Activated CD4-positive, alpha-beta T cell treated with anti-CD3 and anti-CD28 coated beads, Interleukin-2, amount 10 ng/mL, durations not matched to agents 24 days and 14 days (primary cell): ENCODE measurements at places on chromosomes 7 and 10.

- peak; percentile 72 for DNase-seq
Observed at GRCh38 chr7:138170959-138171703, 94.9 kb downstream of the AKR1D1 start.

DNA sequence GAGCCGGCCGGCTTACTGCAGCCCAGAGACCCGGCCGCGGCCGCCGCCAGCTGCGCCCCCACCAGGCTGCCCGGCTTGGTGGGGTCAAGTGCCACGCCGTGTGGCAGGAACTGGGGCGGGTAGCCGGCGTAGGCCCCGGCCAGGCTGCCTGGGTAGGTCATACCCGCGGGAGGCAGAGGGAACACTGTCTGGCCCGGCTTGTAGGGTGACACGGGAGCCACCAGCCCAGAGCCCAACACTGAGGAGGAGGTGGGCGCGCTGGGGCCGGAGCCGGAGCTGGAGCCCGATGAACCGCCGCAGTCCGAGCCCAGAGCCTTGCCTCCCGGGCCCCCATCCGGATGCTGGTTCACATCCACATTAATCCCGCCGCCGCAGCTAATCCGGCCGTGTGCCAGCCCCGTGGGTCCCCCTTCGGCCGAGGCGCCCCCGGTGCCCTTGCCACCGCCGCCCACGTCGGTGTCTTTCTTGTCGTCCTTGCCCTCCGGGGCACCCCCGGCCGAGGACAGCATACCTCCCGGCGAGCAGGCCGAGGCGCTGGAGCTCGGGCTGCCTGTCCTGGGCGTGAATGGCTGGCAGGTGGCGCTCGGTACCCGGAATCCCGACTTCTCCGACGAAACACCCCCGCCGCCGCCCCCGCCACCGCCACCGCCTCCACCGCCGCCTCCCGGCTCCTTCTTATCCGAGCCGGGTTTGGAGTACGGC, 2.0 kb downstream of the ZNF503 start:
- DNase-seq = peak; percentile 82

GRCh38 chr10:63738410-63738809, 217.2 kb downstream of the REEP3 start:
- no peak for DNase-seq

GRCh38 chr10:130689743-130690626, 553.8 kb downstream of the GLRX3 start:
- no peak for DNase-seq

- no peak for DNase-seq
Observed at GRCh38 chr10:89653410-89653869, 8.4 kb upstream of the PANK1 start.

DNA sequence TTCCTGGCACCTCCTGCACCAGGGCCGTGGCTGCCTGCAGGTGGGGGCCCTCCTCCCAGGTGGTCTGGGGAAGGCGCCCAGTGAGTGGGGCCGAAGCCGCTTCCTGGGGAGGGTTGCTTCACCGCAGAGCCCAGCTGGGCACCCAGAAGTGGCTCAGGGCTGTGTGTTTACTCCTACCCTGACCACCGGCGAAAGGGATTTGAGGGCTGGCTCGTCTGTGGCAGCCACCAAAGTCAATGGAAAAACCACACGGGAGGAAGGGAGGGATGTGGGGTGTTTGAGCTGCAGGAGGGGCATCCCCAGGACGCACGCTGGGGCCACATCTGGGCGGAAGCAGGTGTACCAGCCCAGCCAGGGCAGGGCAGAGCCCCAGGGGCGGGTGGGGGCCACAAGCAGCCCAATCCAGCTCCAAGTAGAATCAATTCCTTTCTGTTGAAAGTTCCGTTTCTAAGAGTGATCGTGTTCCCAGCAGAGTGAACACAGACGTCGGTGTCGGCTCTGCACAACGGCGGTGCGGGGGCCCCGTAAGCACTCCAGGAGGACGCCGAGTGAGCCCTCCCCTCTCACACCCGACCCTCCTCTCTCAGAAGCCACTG, 69.9 kb downstream of the FOXL3 start:
- no peak for DNase-seq

DNA sequence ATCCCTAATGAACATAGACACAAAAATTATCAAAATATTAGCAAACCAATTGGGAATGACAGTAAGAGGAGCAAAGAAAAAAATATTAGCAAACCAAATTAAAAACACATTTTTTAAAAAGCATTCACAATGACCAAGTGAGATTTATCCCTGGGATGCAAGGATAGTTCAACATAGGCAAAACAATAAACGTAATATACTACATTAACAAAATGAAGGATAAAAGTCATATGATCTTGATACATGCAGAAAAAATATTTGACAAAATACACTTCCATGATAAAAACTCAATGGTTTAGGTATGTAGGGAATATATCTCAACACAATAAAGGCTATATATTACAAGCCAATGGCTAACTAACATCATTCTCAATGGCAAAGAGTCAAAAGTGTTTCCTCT, 83.3 kb downstream of the CRPPA start:
- DNase-seq = no peak

- DNase-seq = no peak
Observed at GRCh38 chr7:91242097-91242844, 22.0 kb upstream of the FZD1 start.

DNA sequence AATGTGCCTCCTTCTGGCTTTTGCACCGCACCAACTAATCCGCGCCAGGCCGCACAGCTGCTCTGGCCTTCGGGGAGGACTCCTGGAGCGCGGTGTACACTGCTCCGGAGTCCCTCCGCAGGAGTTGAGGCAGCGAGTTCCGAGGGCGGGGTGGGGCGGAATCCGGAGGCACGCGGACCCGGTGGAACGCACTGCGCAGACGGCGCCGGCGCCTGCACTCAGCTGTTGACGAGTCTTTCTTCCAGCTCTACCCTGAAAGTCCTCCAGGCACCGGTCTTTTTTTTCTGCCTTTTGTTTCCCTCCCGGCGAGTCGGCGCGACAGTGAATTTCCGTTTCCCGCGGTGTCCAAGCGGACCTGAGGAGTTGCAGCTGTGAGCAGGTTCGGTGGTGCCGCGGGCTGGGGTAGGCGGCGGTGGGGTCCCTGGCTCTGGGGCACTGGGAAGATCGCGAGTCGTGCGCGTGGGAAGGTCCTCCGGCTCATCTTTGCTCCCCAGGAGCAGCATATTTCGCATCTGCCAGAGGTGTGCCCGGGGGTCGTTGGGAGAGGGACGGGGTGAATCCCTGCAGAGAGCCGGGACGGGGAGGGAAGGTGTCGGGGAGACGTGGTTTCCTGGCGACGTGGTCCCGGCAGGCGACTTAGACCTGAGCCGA, 44.1 kb downstream of the SFTPD start:
- peak; percentile 84 for DNase-seq

DNA sequence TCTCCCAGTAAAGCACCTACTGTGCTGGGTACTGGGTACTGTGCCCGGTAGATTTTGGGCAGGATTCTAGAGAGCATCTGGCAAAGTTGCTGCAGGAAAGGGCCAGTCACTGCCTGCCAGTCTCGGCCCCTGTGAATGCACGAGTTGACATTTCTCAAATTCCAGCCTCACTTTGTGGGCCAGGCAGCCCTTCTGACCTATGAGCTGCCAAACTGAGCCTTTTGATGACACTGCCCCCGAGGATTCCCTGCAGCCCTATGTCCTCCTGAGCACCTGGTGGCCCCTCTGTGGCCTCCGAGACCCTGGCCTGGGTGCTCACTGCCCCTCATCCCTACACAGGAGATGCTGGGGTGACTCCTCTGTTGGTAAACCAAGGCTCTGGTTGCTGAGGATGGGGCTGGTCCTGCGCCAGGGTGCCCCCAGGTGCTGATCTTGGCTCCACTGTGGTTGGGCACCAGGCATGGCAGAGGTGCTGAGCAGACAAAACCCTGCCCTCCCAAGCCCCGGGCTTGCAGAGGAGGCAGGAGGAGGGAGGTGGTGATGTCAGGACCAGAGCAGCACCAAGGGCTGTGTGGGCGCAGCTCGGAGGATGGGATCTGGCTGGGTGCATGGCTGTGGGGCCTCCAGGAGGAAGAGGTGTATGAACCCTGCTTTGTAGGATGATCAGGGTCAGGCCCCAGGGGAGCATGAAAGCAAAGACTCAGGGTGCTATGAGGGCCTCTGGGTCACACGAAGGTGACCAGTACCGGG, 16.2 kb downstream of the LHPP start:
- no peak for DNase-seq

- DNase-seq = no peak
Observed at GRCh38 chr7:82410461-82410860, 33.1 kb downstream of the CACNA2D1 start.

- DNase-seq = no peak
Observed at GRCh38 chr10:74033702-74034101, 35.8 kb downstream of the VCL start.

- DNase-seq = no peak
Observed at GRCh38 chr7:94431176-94431575, 36.5 kb downstream of the COL1A2 start.

GRCh38 chr10:109914966-109915365, 8.3 kb downstream of the XPNPEP1 start:
- peak; percentile 81 for DNase-seq

- DNase-seq = no peak
Observed at GRCh38 chr10:105534086-105534485, 893.0 kb downstream of the SORCS3 start.

DNA sequence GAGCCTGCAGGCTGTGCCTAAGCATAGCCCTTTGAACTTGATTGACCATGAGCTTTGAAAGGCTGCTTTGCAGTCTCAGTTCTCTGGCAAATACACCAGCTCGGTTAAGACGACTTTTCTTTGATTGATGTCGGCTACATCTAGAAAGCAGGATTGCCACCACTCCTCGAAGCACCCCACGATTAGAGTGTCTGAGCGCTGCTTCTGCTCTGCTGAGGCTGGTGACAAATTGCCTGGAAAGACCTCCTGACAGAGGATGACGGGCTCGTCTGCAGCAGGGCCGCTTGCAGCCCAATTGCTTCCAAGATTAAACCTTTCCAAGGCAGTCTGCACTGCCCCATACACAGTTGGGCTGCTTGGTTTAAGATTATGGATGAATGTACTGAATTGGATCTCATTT, 182.0 kb downstream of the CUX1 start:
- no peak for DNase-seq

DNA sequence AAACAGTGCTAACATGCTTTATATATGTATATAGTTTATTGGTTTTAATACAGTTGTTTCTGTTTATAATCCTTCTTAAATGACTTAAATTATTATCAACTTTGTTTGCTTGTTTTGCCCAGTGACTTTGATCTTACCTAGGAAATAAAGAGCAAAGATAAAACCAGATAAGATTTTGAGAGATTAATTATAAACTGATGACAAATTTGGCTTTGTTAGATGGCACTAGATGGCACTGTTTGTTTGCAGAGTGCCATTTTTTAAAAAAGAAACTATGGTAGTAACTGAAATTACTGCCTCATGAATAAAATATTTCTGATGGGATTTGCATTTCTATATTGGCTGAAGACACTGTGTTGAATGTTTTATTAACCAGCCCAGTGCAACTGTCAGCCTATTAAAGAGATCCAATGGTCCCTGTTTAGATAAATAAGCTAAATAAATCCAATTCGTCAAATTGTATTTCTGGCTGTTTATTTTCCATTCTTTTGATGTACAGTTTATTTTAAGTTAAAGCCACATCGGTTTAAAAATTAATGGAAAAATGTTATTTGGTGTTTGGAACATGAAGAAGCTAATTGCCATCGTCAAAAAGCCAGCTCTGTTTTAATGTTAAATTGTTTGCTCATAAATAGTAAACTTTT, 28.7 kb downstream of the VTI1A start:
- no peak for DNase-seq

- DNase-seq = no peak
Observed at GRCh38 chr7:135320268-135320667, 86.6 kb downstream of the STRA8 start.

GRCh38 chr7:28088032-28088431, 92.6 kb downstream of the JAZF1 start:
- no peak for DNase-seq

DNA sequence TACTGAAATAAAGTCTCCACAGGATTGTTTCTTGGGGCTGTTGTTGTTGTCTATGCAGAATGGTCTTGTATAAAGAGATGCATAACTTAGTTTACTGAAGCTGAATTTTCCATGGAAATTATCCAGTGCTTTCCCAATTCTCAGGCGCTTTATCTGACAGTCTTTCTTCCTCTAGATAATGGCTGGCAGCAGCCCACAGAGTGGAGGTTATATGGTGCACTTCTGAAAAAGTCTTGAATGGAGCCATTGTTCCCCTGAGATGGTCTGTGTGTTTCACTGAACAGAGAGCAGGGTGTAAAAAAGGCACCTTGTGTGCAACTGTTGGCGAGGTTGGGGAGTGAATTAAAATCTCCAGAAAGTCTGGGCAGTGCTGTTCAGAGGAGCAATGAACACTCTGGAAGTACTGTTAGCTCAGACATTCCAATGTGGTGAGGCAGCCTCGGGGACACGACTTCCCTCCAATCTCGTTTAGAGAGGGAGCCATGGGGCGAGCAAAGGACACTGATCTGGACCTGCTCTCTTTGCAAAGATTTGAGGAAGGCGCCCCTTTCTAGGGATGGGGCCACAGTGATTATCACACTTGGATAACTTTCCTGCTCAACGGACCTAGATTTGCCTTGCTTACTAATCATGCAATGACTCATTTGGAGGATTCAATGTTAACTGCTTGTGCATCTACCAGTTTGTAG, 2.0 kb upstream of the PLCE1 start:
- no peak for DNase-seq

DNA sequence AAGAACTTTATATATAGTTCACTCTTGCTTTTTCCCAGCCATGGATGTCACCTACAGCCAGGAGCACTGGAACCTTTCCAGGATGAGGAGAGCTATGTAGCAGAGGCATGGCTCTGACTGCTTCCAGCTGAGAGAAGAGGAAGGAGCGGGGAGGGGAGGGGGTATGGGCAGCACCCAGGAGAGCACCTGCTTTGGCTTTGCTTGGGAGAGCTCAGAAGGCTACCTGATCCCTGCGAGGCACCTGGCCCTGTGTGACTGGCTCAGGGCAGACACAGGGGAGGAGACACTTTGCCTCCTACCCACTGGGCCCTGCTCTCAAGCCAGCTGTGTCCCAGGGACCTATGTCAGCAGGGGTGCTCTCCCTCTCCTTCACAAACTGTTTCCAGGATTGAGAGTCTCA, 67.1 kb downstream of the HK1 start:
- DNase-seq = no peak

DNA sequence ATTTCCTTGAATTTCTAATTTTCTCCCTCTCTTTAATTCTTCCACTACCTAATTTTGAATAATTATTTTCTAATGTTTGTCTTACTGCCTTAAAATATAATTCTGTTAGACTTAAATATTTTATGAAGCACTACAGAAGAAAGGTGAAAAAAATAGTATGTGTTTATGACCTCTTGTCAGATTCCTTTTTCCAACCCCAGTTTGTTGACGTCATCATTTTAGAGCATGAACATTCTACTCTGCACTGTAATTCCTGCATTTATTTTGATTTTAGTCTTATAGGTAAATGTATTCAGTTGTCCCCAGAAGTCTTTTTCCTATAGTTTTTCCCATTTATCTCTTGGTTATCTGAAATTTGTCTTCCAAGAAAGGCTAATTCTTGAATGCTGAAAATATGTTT, 468.1 kb downstream of the SORCS3 start:
- DNase-seq = no peak

GRCh38 chr7:74349621-74350020, 60.4 kb downstream of the CLIP2 start:
- no peak for DNase-seq
